ENCODE measurements at places on chromosomes 4 and X. TPM values are rescaled to one million over a fixed set of nuclear protein-coding genes. Genes with fewer than 3 reads are reported as not detected.

GRCh38 chr4:150001815-150002214 is 76.4 kb upstream of the DCLK2 start:
- no peak for DNase-seq

The PNMA6F gene
- total RNA-seq, result not detected

The FRAS1 gene
- 5.8 TPM for total RNA-seq

DNA sequence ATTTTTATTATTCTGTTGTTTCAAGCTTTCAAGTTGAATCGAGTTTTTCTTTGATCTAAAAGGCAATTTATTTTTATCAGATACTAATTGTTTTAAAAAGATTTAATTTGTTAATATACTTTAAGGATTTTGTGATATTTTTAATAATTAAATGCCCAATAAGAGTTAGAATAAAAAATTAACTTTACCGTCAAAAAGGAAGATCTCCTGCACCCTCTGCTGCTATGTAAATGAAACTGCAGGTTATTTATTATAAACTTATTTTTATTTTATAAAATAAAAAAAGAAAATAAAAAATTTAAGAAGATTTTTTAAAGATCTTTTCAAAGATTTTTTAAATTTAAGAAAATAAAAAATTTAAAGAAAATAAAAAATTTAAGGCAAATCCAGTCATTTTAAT is 166.1 kb downstream of the CCSER1 start:
- no peak for DNase-seq
